Activated CD4-positive, alpha-beta T cell treated with anti-CD3 and anti-CD28 coated beads, Interleukin-2, Interleukin-6, amounts not matched to agents 100 ng/mL and 50 ng/mL, durations not matched to agents 16 hours and 8 hours (primary cell): ENCODE measurements at places on chromosomes 7 and 10.

DNA sequence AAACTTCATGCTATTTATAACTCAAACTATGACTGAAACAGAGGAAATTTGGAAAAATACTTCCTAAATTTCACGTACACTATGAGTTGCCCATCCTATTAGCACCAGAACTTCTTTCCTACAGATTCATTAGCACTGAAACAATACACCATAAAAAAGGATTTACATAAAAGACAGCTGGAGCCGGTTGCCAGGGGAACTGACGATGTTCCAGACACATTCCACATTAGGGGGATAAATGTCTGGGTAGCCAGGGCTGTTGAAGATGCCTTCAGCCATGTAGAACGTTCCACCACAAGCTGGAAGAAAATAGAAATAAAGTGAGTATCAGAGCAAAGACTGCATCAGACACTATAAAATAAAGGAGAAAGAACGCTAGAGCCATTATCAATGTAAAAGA, 129.8 kb upstream of the RSU1 start:
- no peak for DNase-seq

DNA sequence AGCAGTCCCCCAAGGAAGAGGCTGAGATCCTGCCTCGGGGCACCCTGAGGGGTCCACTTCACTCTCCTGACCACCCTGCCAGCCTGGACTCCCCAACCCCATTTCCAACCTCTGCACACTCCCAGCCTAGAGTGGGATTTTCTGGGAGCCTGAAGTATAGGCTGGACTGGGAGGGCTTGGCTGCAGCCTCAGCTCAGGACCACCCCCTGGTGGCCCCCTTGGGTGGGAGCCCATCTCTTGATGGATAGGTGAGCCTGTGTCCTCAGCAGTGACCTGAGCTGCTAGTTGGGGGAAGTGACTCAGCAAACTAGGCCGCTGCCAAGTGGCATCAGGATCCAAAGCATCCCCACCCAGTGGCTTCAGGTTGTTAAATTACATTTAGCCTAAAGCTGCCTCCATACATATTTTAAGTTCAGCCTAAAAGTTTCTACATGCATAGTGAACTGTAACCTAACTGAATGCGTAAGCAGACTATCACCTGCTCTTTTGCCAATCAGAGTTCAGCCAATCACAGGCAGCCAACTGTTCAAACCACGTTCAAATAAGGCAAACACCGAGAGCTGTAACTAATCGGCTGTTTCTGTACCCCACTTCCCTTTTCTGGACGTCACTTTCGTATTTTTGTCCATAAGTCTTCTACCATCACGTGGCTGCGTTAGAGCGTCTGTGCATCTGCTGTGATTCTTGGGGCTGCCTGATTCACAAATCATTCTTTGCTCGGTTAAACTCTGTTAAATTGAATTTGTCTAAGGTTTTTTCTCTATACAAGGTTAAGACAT, 144.0 kb downstream of the PLPP4 start:
- DNase-seq: peak; percentile 3

- DNase-seq: no peak
Observed at GRCh38 chr7:17229228-17229627, 69.2 kb upstream of the AHR start.

GRCh38 chr10:127354255-127354654, 157.9 kb upstream of the INSYN2A start:
- no peak for DNase-seq

DNA sequence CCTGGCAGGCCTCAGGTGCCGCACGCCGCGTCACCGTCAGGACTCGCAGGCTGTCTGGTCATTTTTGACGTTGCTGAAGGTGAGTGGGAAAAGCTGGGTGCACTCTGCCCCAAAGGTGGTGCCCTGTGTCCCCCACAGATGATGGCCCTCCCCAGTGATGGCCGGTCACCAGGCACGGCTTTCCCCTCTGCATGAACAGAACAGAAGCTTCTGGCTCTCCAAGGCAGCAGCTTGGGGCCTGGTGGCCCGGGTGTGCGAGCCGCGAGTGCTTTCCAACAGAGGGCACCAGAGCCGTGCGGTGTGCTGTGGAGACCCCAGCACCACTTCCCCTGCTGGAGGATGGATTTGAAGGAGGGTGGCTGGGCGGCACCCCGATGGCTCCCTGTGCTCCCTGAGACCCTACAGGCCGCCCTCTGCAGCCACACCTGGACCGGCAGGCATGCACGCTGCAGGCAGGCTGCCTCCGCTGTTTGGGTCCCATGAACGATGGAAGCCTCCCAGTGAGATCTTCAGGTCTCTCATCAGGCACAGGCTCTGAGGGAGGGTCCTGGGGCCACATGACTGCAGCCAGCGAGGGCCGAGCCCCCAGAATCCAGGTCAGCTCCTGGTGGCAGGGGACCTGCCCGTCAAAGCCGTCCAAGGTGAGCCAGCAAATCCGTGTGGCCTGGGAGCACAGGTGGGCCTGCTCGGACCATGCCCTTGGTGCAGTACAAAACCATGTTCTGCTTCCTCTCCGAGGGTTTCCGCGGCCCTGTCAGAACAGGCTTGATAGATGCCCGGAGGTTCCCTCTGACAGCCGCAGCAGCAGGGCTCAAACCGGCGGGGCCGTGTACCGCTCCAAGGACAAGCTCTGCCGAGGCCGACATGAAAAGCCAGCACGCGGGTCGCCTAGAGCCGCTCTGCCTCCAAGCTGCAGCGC, 195.4 kb downstream of the EBF3 start:
- DNase-seq: no peak

DNA sequence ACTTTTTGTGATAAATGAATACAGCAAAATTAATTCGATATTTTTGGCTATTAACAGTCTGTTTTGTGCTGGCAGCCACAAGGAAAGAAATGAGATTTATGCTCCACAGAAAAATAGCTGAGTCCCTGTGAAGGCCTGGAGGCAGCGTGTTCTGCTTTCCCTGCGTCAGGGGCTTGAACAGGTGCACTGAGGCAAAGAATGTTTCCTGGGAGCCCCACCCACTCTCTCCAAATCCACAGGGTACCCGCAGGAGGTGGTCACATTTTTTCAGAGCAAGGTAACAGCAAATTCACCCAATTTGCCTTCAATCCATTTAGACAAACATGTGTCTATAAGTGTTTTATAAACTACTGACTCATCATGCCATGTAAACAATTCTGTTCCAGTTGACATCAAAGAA, 308.1 kb downstream of the TCERG1L start:
- DNase-seq: no peak

DNA sequence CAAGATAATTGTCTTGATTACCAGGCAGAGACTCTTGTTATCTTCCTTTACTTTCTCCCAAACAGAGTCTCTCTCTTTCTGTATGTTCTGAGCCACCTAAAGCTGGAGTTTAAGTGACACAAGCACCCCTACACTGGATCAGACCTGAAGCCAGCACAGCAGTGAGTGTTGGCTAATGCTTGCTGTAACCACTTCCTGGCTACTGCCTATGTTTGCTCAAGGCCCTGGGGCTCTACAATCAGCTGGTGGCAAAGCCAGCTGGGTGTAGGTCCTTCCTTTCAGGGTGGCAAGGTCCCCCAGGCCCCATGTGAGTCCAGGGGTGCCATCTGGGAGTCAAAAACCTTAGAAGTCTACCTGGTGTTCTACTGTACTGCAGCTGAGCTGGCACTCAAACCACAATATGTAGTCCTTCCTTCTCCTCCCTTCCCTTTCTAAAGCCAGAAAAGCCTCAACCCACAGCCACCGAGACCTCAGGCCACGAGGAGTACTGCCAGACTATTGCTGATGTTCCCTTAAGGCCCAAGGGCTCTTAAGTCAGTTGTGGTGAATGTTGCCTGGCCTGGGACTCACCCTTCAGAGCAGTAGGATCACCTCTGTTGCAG, 416.3 kb downstream of the ADRA2A start:
- no peak for DNase-seq

DNA sequence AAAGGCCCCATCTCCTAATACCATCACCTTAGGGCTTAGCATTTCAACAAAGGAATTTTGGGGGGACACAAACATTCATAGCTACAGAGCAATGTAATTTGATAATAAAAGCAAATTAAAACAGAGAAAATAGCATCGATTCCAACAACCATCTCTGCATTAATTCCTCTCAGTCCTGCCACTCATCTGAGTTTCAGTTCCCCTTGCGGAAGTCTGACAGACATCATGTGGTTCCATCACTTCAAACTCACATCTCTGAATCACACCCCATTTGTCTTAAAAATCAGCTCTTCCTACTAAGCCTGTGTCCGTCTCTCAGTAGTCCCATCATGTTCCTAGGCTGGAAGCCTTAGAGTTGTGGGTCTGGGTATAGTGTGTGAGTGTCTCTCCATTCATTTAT, 3.6 kb downstream of the ADCK2 start:
- DNase-seq: no peak

GRCh38 chr7:91913612-91914011, 27.1 kb upstream of the AKAP9 start:
- DNase-seq: no peak

DNA sequence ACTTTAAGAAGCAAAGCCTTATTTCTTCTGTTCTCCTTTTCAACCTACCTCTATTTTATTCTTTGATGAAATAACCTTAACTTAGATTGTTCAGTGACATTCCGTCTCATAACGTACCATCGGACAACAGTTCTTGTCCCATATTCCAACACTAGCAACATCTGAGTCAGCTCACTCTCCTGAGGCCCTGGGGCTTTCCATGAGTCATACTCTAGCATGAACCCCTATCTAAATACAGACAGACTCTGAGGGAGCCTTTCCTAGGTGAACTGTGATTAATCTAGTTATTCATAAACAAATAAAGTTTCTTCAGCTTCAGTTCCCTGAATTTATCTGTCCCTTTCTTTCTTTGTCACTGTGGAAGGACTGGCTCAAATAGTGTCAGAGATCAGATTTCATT, 168.7 kb upstream of the LYZL1 start:
- no peak for DNase-seq

DNA sequence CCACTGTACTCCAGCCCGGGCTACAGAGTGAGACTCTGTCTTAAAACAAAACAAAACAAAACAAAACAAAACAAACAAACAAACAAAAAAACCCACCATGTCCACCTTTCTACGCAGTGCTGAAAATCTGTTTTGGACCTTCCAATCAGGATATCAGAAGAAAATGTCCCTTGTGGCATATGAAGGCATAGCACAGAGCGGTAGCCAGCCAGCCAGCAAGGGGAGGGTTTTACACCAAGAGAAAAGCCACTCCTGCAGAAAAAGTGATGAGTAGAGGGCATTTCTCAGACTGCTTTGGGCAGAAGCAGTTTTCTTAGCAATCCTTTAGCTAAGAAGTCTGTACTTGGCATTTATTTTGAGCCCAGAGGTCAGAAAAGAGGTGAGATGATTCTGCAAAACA, 612.2 kb downstream of the TYW1 start:
- no peak for DNase-seq

GRCh38 chr7:3986927-3987326, 685.9 kb downstream of the SDK1 start:
- DNase-seq: no peak

GRCh38 chr7:131196803-131197202, 130.9 kb upstream of the MKLN1 start:
- no peak for DNase-seq

GRCh38 chr10:65394502-65395297, 1531.1 kb upstream of the LRRTM3 start:
- DNase-seq: peak; percentile 3

DNA sequence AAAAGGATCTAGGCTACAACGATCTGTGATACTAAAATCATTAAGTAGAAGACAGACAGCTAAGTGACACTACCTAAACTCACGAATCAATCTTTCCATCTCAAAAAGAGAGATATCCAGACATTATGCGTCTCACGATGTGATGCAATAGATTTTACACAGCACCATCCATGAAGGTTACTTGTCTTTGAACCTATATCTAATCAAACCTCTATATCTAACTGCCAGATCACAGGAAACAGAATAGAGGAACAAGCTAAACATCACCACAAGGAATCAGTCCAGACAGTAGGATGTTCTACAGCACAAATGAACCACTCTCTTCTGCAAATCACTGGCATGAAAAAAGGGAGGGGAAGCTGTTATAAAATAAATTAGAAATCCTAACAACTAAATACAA, 4.1 kb downstream of the RAPGEF5 start:
- no peak for DNase-seq

DNA sequence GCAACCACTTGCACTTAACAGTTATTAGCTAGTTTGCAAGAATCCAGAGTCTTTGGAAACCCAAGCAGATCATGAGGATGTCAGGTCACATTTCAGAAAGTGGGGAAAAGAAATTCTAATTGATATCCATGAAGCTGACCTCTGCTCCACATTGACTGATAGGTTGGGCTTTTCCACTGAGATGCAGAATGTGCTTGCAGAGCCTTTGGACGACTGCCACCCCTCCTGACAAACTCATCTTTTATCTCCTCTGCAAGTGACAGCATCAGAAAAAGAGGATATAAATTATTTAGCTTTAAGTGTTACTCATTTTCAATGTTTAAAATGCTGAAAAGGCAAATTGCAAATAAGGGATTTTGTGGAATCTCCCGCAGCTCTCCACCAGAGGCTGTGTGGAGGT, 75.3 kb downstream of the C10orf90 start:
- no peak for DNase-seq

DNA sequence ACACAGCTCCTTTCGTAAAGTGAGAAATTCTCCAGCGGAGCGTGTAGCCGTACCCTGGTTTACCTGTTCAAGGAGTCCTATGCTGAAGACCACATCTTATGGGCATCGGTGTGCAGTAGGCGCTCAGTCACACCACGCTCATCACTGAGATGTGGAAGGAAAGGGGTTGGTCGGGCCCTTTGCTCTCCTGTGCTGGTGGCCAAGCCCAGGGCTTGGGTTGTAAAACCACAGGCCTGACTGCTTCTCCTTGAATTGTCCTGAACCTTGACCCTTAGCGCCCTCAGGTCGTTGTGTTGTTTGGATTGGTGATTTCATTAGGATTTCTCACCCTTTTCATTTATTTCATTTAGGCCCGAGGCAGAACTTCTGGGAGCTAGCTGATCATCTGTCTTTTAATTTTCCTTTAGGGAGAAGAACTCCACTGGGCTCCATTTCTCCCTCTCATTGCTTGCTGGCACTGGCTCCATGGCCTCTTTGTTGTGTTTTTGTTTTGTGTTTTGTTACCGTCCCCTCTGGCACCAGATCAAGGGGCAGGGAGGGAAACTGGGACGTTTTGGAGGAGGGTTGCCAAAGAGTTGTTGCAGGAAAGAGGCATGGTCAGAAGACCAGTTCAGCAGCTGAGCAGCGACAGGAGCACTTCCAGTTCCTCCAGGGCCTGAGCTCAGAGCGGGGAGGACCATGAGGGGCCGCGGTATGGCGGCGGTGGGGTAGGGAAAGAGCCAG, 511.4 kb upstream of the GALNT17 start:
- no peak for DNase-seq

- no peak for DNase-seq
Observed at GRCh38 chr7:30817371-30817767, 46.2 kb downstream of the MINDY4 start.

GRCh38 chr7:2869981-2870380, 25.9 kb upstream of the GNA12 start:
- no peak for DNase-seq

DNA sequence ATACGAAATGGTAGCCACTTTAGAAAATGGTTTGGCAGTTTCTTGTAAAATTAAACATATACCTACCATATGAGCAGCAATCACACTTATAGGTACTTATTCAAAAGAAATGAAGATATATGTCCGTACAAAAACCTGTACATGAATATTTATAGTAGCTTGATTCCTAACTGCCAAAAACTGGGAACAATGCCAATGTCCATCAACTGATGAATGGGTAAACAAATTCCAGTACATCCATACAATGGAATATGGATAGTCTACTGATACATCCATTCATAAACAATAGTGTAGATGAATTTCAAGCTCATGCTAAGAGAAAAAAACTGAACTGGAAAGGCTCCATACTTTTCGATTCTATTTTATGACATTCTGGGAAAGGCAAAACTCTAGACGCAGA, 68.5 kb downstream of the AGK start:
- DNase-seq: no peak
